Activated CD4-positive, alpha-beta T cell treated with anti-CD3 and anti-CD28 coated beads, Interleukin-2, amount 10 ng/mL, durations not matched to agents 7 days and 5 days (primary cell): ENCODE measurements at places on chromosomes 1 and 21.

DNA sequence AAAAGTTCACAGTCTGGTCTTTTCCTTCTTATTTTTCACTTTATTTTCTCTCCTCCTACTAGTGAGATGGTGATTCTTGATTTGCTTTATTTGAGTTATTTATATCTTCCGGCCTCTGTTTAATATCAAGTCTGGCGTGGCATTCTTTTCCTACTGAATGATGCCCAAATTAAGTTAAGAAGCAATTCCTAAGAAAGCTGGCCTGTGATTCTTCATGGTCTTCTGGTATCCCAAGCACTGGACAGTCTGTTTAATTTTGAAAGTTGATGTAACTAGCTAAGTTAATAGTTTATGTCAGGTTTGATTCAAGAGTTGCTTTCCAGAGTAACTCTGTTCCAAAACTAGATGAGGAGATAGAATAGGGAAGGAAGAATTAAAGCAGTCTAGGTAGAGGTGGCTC lies 9.2 kb upstream of the ENAH start:
- DNase-seq, result no peak
- no peak overlapping the region for H3K27ac ChIP-seq
- H3K27me3 ChIP-seq, result peaks cover 6% of the 10 kb centered on the region
- no peaks in the 10 kb centered on the region for H3K36me3 ChIP-seq
- H3K4me1 ChIP-seq, result no peaks in the 10 kb centered on the region
- no peak overlapping the region for H3K4me3 ChIP-seq

- H3K36me3 ChIP-seq, result no peaks in the 10 kb centered on the region
- no peak for DNase-seq
- no peak overlapping the region for H3K4me3 ChIP-seq
- peaks cover 16% of the 10 kb centered on the region for H3K4me1 ChIP-seq
- H3K27me3 ChIP-seq, result no peaks in the 10 kb centered on the region
Observed at GRCh38 chr1:158146165-158146564, 34.5 kb upstream of the CD1D start.

- H3K4me3 ChIP-seq, result peak overlapping the region; percentile 17
- peak overlapping the region; percentile 59 for H3K27ac ChIP-seq
- H3K4me1 ChIP-seq, result peaks cover 29% of the 10 kb centered on the region
- peaks cover 33% of the 10 kb centered on the region for H3K27me3 ChIP-seq
- DNase-seq, result peak; percentile 24
Observed at GRCh38 chr1:206080026-206080820, 27.2 kb downstream of the RHEX start.

DNA sequence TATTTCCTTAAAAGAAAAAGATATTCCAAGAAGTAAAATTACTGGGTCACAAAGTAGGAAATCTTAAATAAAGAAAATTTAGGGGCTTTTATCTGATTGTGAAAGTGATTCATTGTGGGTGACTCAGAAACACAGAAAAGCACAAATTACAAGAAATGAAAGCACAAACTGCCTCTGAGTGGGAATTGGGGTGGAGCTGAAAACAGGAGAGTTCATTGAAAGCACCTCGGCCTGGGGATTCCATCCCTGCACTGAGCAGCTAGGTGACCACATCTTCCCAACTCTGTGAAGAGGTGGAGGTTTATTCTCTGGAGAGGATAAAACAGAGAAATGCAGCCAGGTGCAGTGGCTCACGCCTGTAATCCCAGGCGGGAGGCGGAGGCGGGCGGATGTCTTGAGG lies 7.4 kb downstream of the GJA4 start:
- H3K36me3 ChIP-seq, result no peaks in the 10 kb centered on the region
- no peak for DNase-seq
- no peak overlapping the region for H3K27ac ChIP-seq
- H3K4me1 ChIP-seq, result peaks cover 4% of the 10 kb centered on the region
- no peaks in the 10 kb centered on the region for H3K27me3 ChIP-seq

DNA sequence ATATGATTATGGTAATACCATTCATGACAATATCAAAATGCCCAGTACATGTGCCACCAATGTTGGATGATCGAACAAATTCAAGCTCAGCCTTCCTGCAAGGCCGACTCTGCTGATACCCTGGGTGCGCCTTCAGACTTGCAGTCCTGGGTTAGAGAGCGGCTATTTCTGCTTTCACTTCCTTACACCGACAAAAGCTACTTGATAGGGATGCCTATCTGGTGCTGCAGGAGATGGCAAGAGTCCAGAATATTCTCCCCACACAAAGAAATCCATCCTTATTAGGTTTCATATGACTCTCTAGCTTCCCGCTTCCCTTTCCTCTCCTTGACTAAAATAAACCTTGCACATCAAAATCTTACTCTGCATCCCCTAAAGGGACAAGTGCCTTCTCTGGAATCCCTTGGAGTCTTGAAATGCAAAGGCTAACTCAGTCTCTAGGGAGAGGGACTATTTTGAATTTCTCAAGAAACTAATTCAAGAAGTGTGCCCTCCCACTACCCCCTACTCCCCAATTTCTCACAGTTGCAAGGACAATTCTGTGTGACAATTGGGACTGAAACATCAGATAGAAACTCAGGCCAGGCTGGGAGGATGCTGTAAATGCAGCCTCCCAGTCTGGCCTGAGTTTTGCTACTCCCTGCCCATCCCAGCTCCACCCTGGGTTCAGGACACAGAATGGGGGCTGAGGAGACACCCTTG lies 103.1 kb upstream of the USP24 start:
- no peak for DNase-seq
- no peak overlapping the region for H3K4me3 ChIP-seq
- no peak overlapping the region for H3K27ac ChIP-seq
- peaks cover 5% of the 10 kb centered on the region for H3K4me1 ChIP-seq
- H3K36me3 ChIP-seq, result no peaks in the 10 kb centered on the region

- peaks cover 62% of the 10 kb centered on the region for H3K4me1 ChIP-seq
- peaks cover 2% of the 10 kb centered on the region for H3K27me3 ChIP-seq
- peaks cover 27% of the 10 kb centered on the region for H3K36me3 ChIP-seq
- peak overlapping the region; percentile 40 for H3K4me3 ChIP-seq
- peak overlapping the region; percentile 91 for H3K27ac ChIP-seq
- no peak for DNase-seq
Observed at GRCh38 chr1:155241841-155242264, 13.4 kb downstream of the ENTREP3 start.

DNA sequence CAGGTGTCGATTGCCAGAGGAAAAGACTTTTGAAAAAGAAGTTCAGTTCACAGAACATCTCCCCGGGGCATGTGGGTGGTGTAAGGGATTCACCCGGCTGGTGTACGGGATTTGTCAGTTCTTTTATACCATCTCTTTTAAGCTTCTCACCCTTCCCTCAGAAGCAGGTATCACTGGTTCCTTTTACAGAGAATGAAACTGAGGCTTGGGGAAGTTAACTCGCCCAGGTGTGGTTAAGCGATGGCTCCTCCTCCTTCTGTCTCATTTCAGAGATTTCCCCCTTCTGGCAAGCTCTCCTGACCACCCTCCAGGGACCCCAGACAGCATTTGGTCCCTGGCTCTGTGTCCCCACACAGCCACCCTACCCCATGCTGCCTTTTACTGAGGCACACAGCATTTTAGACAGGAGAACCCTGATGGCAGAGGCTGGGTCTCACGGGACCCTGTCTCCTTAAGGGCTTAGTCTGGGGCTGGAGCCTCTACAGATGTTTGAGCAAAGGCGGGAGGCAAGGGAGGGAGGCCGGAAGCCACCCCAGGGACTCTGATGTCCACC lies 2.8 kb upstream of the ECE1 start:
- DNase-seq, result peak; percentile 52
- peaks cover 12% of the 10 kb centered on the region for H3K36me3 ChIP-seq
- H3K4me3 ChIP-seq, result peak overlapping the region; percentile 80
- no peaks in the 10 kb centered on the region for H3K27me3 ChIP-seq

DNA sequence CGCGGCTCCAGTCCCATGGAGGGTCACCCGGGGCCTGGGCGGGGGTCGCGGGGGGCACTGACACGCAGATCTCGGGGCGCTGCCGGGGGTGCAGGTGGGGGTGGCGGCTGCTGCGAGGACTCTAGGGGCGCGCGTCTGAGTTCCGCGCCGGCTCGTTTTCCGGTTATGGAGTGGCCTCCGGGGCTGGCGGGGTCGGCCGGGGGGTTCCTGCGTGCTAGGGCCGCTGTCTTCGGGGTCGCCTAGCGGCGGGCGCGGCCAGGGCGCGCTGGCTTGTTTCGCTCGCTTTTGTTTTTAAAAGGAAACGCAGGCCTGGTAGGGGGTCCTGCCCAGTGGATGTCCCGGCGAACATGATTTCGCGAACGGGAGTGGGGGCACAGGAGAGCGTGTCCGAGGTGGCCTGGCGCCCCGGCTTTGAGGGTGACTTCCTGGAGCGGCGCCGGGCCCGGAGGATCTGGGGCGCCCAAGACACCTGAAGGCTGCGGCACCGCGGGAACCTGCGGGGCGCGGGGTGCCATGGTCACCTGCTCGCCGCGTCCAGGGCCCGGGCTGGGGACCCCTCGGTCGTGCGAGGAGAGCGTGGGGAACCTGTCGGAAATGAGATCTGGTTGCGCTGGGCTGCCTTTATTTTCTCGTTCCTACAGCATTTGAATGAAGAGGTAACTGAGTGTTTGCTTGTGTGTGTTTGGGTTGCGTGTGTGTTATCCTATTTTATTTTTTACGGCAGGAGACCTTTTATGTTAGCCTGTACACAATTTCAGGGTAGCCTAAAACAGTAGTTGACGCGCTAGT lies 618 bp downstream of the ETS2 start:
- H3K36me3 ChIP-seq, result peaks cover 32% of the 10 kb centered on the region
- no peaks in the 10 kb centered on the region for H3K27me3 ChIP-seq
- H3K27ac ChIP-seq, result peak overlapping the region; percentile 65
- peaks cover 37% of the 10 kb centered on the region for H3K4me1 ChIP-seq
- H3K4me3 ChIP-seq, result peak overlapping the region; percentile 76

- H3K36me3 ChIP-seq, result peaks cover 6% of the 10 kb centered on the region
- no peak overlapping the region for H3K27ac ChIP-seq
Observed at GRCh38 chr1:207397525-207397926, 56.6 kb upstream of the CR2 start.

DNA sequence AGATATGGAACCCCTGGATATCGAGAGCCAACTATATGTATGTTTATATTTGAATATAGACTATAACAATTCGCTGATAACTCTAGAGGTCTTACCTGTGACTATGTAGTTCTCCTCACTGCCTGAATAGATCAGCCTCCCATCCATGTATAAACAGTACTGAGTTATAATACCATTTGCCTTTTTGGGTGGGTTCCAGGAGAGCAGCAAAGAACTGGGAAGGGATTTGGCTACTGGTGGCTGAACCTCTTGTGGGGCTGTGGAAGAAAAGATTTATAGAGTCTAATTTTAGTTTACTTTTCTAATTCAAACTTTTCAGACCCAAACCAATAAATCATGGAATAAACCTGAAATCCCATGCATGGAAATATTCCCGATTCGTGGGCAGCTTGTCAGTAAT lies 376.9 kb downstream of the USH2A start:
- H3K27me3 ChIP-seq, result no peaks in the 10 kb centered on the region
- H3K4me1 ChIP-seq, result no peaks in the 10 kb centered on the region
- no peaks in the 10 kb centered on the region for H3K36me3 ChIP-seq
- H3K4me3 ChIP-seq, result no peak overlapping the region
- no peak overlapping the region for H3K27ac ChIP-seq

DNA sequence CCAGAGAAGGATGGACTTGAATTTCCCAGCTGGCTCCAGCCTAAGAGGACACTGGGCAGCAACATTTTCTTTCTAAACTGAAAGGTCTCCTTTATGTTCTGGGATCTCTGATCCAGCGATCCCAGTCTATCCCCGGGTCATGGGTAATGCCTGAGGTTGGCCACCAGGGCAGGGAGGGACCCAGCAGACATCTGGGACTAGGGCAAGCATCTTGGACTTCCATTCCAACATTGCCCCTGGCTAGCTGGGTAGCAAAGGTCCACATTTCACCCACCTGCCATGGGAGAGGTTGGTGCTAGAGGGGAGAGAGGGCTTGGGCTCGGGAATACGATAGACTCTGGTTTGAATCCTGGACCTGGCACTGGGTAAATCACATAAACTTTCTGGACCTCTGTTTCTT lies 84.6 kb downstream of the LRRN2 start:
- H3K36me3 ChIP-seq, result peaks cover 2% of the 10 kb centered on the region
- no peaks in the 10 kb centered on the region for H3K27me3 ChIP-seq

- no peak overlapping the region for H3K27ac ChIP-seq
- DNase-seq, result no peak
- no peaks in the 10 kb centered on the region for H3K27me3 ChIP-seq
- H3K36me3 ChIP-seq, result no peaks in the 10 kb centered on the region
- no peaks in the 10 kb centered on the region for H3K4me1 ChIP-seq
- H3K4me3 ChIP-seq, result no peak overlapping the region
Observed at GRCh38 chr1:17632541-17633184, 93.2 kb downstream of the ARHGEF10L start.
